ENCODE measurements at places on chromosomes 12 and 14. TPM values are rescaled to one million over a fixed set of nuclear protein-coding genes. Genes with fewer than 3 reads are reported as not detected.

Gene SLC48A1
- total RNA-seq, result 32.1 TPM

Gene MDGA2
- total RNA-seq, result under 0.01 TPM

Gene DAO
- total RNA-seq, result not detected

DNA sequence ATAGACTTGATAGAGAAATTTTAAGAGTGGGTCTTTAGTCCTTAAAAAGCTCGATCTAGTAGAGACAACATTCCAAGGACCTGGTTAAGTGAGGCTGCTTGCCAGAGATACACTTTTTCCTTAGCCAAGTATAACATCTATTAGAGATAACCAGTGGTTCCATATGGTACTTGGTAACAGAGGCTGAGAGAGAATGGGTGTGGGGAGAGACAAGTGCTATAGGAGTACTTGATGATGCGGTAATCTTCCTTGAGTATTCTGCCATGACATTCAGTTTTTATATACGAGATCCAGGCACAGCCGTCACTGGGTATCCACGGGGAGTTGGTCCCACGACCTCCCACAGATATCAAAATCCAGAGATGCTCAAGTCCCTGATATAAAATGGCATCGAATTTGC is 77.4 kb upstream of the REP15 start:
- no peak for DNase-seq

DNA sequence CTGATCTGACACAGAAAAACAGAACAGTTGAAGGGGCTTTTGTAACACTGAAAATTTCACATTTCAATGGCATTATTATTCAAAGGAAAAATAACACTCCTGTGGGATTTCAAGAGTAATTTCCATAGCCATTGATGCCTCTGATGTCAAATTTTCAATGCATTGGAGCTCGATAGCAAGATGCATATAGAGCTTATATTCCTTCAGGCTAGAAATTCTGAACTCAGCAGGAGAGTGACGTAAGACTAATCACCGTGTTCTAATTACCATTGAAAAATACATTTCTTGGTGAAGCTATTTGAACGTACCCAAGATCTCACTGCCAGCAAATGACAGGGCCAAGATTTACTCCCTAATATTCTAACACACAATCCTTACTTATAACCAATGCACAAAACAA is 854.1 kb upstream of the TMEM132C start:
- DNase-seq, result no peak

DNA sequence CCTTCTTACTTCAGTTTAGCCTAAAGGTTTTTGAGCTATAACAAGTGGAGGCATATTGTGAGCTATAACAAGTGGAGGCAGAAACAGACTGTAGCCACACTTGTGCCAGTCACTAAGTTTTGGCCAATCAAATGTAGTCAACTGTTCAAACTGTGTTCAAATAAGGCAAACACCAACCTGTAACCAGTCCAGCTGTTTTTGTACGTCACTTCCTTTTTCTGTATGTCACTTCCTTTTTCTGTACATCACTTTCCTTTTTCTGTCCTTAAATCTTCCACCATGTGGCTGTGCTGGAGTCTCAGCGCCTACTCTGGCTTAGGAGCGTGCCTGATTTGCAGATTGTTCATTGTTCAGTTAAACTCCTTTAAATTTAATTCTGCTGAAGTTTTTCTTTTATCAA is 79.7 kb downstream of the FUT8 start:
- no peak for DNase-seq

GRCh38 chr12:21906919-21907493 is 34.2 kb downstream of the ABCC9 start:
- no peak for DNase-seq

- no peak for DNase-seq
Observed at GRCh38 chr12:18684430-18684829, 53.4 kb downstream of the PLCZ1 start.

GRCh38 chr12:51399891-51400290 is 8.7 kb upstream of the GALNT6 start:
- DNase-seq, result no peak

- DNase-seq, result no peak
Observed at GRCh38 chr12:9632766-9633165, 25.1 kb upstream of the KLRB1 start.

Data from sigmoid colon (tissue), 7 donors.